ENCODE measurements at places on chromosomes 7 and 10.

DNA sequence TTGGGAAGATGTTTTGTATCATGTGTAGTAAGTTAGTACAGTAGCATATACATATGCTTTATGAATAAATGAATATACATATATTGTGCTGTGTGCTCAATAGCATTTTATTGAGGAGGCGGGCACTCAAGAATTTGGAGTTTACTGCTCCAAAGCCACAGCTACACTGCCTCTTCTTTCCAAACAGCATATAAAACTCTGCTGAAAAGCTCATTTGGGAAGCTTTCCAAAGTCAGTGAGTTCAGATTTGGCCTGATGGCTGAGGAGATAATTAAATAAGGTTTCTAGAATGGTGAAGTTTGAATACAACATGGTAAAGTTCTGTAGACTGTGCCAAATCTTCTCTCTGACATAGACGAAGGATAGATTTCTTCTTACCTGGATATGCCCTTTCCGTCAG is 29.8 kb downstream of the CDK1 start:
- no peak for DNase-seq

DNA sequence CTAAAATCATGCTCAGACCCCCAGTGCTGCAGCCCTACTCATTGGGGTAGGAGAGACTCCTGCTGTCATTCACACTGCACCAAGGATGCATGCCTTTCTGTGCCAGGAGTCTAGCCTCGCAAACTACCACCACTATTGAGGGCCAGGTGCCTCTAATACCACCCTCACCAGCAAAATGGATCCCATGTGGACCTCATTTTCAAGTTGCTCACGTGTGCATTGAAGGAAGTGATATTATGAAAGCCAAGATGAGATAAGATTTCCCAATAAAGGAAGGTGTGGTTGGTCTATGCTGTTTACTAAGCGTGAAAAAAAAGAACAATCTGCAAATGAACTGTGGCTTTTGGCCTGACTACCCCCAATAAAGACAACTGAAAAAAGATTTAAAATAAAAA is 7.2 kb upstream of the LAMTOR4 start:
- DNase-seq: no peak

DNA sequence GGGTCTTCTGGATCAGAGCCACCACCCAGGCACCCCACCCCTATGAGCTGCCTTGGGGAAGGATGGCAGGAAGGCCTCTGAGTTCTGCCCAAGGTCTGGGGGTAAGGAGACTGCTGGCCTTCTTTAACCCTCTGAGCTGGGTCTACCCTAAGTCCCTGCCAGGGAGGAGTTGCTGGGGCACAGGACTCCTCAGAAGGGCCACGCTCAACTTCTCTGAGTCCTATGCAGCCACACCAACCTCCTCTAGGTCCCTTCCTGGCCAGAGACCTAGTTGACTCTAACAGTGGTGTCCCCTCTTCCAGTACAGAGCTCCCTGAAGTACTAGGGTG is 2.6 kb upstream of the NEURL1 start:
- no peak for DNase-seq

DNA sequence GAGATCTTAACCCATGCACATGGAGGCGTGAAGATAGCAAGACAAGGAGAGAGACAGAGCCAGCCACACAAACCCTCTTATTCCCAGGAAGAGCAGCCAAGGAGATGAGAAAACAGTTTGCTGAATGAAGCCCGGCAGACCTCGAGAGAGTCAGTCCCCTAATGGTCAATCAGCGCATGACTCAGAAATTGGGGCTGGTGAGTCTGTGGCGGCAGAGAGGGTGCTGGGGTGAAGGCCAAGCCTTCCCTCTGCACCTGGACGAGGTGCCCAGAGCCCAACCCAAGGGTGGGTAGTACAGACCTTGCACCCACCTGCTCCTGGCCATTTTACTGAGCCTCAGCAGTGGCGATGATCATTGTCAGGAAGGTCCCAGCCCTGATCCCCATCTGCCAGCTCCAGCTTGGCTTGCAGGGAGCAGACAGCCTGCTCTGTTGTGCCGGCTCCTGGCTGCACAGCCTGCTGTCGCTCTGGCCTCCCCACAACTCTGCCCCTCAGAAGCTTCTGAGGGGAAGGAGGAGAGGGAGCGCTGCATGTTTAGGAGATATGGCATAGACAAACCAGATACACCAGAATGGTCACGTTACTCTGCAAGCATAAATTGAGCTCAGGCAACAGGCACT is 256.6 kb downstream of the RPS24 start:
- no peak for DNase-seq

GRCh38 chr7:30330134-30331111 is 46.0 kb downstream of the ZNRF2 start:
- no peak for DNase-seq

All from SHP77 (cell line).